Right ventricle myocardium inferior (tissue), 1 donor: ENCODE measurements at places on chromosomes 3 and 15. TPM values are rescaled to one million over a fixed set of nuclear protein-coding genes. Genes with fewer than 3 reads are reported as not detected.

Gene CHST13
- total RNA-seq, result 0.60 TPM

DNA sequence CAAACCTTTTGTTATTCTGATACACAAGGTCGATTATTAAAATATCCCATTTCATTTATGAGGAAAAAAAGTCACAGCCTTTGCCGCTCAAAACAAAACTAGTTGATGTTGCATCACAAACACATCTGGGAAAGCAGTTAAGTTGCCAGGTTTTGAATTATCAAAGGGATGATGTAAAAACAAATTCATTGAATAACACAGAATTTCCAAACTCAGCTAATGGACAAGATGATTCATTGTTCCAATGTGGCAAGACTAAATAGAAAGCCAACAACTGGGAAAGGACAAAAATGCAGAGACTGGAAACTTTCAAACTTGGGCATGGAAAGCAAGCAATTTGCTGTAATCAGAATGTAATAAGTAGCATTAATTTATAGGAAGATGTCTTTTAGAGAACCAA lies 610.0 kb upstream of the ZNF385D start:
- DNase-seq, result no peak

- DNase-seq, result no peak
These were observed 33.1 kb downstream of the ZNF592 start for GRCh38 chr15:84781495-84781894.

Gene SPATA12
- total RNA-seq, result not detected

DNA sequence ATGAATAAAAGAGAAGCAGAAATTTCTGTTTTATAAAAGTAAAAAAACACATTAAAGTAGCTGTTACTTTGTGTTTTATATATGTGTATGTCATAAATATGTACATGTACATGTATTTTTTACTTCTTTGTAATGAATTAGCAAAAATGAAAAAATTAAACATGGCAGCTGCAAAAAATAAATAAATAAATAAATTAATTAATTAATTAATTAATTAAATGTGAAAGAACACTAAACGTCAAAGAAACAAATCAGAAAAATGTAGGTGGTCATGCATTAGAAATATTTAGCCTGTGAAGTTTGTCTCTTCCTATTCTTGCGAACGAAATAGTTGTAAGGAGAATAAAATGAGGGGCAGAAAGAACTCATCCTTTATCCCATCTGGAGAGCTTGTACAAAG lies 357.0 kb downstream of the ZIC4 start:
- no peak for DNase-seq

DNA sequence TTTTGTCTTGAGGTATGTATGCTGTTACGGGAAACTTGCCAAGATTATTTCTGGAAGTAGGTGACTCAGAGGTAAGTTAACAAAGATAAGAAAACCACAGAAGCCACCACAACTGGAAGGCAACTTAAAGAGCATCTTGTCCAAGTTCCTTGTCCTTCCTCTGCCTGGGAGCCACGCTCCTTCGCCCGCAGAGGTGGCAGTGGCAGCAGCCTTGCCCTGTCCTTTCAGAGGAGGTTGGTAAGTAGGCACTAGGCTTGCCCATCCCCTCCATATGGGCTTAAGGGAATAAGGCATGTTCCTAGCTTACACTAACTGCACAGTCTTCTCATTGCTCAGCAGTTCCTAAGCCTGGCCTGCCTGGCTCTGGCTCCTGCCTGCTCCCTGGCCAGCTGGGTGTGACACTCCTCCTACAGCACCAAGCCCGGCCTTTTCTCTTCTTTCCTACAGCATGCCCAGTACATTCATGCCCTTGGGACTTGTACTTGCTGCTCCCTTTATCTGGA lies 48.0 kb upstream of the RAB6B start:
- no peak for DNase-seq

Gene SI
- not detected for total RNA-seq
